ENCODE measurements at places on chromosomes 11 and 22.

GRCh38 chr11:117220568-117220967 is 11.3 kb downstream of the PCSK7 start:
- no peak for DNase-seq

DNA sequence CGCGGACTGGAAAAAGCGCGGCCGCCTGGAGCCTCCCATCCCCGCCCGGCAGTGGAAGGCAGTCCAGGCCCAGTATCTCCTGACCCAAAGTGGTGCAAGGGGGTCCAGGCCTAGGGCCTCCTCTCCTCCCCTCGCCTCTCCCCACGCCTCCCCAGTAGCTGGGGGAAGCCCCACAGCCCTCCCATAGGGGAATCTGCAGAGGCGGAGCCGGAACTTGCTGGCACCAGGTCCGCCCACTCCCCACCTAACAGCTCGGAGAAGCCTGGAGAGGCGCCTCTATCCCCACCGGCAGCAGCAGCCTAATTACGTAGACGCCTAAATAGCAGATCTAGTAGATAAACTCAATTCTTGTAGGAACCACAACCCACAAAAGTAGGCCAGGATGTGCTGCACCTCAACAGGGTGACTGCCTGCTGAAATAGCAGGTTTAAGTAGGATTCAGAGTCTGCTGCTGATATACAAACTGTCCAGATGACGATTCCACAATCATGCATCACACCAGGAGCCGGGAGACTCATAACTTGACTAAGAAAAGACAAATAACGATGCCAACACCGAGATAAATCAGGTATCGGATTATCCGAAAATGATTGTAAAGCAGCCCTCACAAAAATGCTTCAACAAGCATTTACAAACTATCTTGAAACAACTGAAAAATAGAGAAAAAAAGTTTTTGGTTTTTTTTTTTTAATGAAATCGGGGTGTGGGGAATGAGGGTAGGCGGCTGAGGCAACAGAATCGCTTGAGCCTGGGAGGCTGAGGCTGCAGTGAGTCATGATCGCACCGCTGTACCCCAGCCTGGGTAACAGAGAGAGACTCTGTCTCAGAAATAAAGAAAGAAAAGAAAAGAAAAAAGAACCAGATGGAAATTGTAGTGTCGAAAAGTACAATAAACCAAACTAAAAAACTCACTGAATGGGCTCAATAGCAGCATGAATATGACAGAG is 11.4 kb upstream of the BRD1 start:
- DNase-seq = no peak

DNA sequence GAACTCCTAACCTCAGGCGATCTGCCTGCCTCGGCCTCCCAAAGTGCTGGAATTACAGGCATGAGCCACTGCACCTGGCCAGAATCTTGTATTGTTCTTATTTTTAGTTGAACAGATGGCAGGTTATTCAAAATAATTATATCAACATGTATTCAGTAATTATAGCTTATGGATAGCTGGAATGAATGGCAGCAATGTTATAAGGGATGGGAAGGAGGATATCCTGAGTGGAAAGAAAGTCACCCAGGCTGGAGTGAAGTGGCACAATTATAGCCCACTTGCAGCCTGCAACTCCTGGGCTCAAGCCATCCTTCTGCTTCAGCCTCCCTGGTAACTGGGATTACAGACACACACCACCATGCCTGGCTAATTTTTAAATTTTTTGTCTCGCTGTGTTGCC is 88.1 kb downstream of the MED15 start:
- DNase-seq = no peak

- no peak for DNase-seq
Observed at GRCh38 chr11:110147962-110148709, 54.9 kb downstream of the ZC3H12C start.

GRCh38 chr11:78336877-78337553 is 80.6 kb downstream of the GAB2 start:
- no peak for DNase-seq

- no peak for DNase-seq
Observed at GRCh38 chr11:45386972-45387371, 100.8 kb upstream of the SYT13 start.

DNA sequence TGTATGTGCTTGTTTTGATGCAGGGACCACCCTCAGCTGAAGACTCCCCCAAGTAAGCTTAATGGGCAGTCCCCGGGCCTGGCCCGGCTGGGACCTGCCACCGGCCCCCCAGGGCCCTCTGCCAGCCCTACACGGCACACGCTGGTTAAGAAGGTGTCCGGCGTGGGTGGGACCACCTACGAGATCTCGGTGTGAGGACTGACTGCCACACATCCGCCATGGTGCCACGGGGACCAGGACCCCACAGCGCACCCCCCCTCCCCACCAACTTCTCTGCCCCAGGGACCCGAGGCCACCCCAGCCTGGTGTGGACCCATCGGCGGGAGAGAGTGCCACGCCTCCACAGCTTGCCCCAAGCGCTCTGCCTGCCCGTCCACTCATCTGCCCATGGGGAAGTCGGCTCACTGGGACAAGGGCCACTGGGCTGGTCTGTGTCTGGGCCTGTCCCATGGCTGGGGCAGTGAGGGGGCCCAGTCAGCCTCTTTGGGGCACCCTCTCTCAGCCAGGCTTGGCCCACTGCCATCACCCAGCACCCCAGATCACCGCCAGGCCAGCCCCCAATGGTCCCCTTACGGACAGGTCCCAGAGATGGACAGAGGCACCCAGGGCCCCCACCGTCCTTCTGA is 5.5 kb downstream of the CCDC188 start:
- DNase-seq = no peak

Data from NCI-H1048 (cell line).